CD8-positive, alpha-beta memory T cell (primary cell): ENCODE measurements at places on chromosomes 5 and 9. TPM values are rescaled to one million over a fixed set of nuclear protein-coding genes. Genes with fewer than 3 reads are reported as not detected.

DNA sequence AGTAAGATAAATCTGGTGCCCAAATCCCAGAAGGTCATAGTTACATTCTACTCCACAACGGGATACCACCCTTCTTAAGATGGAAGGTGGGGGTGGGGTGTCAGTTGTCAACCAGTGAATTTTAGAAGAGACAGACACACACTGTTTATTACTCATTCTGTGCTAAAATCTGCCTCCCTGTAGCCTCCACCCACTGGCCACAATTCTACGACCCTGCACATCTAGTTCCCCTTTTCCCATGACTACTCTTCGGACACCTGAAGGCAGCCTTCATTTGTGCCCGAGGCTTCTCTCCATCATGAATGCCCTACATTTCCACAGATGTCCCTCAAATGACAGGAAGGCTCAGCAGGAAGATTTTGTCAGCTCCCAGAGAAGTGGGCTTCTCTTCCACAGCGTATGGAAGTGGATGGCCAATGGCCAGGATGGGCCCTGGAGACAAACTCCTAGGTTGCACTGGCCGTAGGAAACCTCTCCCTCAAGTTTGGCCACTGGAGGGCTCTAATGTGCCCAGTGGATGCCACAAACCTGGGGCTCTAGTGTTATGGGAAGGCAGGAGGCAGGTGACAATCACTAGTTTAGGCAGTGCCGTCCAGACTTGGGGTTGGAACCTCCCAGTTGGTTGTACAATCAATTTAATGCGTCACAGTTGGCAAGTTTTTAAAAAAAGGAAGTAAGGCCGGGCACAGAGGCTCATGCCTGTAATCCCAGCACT, 46.6 kb downstream of the PTPN3 start:
- H3K27ac ChIP-seq, result no peak overlapping the region
- no peaks in the 10 kb centered on the region for H3K27me3 ChIP-seq
- H3K4me1 ChIP-seq, result no peaks in the 10 kb centered on the region
- H3K36me3 ChIP-seq, result no peaks in the 10 kb centered on the region

DNA sequence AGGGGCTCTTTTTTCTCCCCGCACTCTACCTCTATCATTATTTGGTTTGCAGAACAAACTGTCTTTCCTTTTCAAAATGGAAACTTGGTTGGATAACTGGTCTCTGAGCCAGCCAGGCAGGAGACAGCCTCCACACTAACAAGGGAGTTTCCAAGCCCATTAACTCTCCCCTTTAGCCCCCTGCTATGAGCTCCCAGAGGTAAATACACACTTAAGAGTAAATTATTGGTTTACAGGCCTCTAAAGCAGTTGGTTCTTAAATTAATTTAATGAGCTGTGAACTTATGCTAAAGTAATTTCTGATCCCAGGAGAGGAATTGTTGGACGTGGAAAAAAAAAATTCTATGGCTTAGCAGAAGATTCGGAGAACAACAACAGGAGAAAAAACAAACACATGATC, 30.3 kb downstream of the EPB41L4A start:
- no peak overlapping the region for H3K27ac ChIP-seq
- H3K36me3 ChIP-seq, result no peaks in the 10 kb centered on the region
- no peaks in the 10 kb centered on the region for H3K4me1 ChIP-seq
- no peaks in the 10 kb centered on the region for H3K27me3 ChIP-seq
- no peak for DNase-seq

DNA sequence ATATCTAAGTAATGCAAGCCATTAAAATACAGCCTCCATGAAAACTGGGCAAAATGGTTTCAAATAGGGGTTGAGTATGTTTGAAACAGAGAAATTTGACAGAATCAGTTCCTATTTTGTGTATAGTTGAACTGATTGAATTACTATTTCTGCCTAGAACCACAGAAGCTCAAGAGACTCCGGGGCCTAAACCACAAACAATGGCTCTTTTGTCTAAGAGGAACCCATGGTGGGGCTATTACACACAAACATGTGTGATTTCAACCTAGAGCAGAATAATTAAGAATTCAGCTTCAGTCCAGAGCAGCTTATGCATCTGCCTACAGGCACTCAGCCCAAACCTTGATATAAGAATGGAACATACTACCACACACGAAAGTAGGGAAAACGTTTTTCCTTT, 171.2 kb upstream of the MPDZ start:
- H3K27ac ChIP-seq, result no peak overlapping the region
- no peaks in the 10 kb centered on the region for H3K27me3 ChIP-seq
- no peaks in the 10 kb centered on the region for H3K36me3 ChIP-seq
- H3K4me1 ChIP-seq, result no peaks in the 10 kb centered on the region
- H3K4me3 ChIP-seq, result no peak overlapping the region

DNA sequence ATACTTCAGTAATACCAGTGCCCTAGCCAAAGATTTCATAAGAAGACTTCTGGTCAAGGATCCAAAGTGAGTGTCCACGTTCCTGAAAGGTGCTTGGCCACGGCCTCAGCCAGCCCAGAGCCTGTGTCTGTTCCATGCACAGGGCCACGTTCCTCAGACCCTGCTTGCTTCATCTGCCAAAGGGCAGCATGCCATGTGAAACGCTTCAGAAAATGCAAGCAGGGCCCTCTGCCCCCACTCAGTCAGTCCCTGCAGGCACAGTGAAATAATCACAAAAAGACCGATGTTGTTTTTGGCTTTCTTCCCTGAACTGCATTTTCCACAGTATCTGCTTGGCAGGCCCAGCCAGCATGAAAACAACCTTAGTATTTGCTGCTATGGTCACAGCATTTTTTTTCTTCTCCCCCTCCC, 85.5 kb upstream of the CTSL start:
- H3K36me3 ChIP-seq, result no peaks in the 10 kb centered on the region
- H3K27me3 ChIP-seq, result no peaks in the 10 kb centered on the region
- no peak for DNase-seq
- H3K4me1 ChIP-seq, result no peaks in the 10 kb centered on the region
- no peak overlapping the region for H3K4me3 ChIP-seq

GRCh38 chr5:98130261-98131035, 643.0 kb upstream of the RGMB start:
- no peaks in the 10 kb centered on the region for H3K36me3 ChIP-seq
- no peak for DNase-seq
- H3K27me3 ChIP-seq, result no peaks in the 10 kb centered on the region
- no peak overlapping the region for H3K27ac ChIP-seq

- H3K4me3 ChIP-seq, result no peak overlapping the region
- no peaks in the 10 kb centered on the region for H3K4me1 ChIP-seq
- no peaks in the 10 kb centered on the region for H3K27me3 ChIP-seq
- H3K27ac ChIP-seq, result no peak overlapping the region
- no peak for DNase-seq
- H3K36me3 ChIP-seq, result no peaks in the 10 kb centered on the region
Measured at GRCh38 chr5:168314735-168315411, 23.4 kb downstream of the WWC1 start.

The CCDC180 gene
- total RNA-seq, result 3.2 TPM

DNA sequence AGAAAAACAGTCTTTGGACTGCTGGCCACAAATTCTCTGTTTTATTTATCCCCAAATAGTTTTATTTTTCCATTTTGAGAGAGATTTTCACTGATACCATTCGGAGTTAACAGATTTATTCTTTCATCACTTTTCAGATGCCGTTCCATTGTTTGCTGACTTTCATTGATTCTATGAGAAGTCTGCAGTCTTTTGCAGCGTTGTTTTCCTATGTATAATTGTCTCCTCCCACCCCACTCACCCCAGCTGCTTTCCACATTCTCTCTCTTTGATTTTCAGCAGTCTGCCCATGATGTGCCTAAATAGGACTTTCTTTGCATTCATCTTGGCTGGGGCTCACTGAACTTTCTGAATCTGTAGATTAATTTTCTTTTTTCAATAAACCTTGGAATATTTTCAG, 107.6 kb downstream of the C9orf50 start:
- H3K4me1 ChIP-seq, result no peaks in the 10 kb centered on the region
- H3K36me3 ChIP-seq, result no peaks in the 10 kb centered on the region
- no peak overlapping the region for H3K4me3 ChIP-seq
- DNase-seq, result no peak

The EIF4E1B gene
- total RNA-seq, result not detected

The HAPLN1 gene
- total RNA-seq, result not detected

DNA sequence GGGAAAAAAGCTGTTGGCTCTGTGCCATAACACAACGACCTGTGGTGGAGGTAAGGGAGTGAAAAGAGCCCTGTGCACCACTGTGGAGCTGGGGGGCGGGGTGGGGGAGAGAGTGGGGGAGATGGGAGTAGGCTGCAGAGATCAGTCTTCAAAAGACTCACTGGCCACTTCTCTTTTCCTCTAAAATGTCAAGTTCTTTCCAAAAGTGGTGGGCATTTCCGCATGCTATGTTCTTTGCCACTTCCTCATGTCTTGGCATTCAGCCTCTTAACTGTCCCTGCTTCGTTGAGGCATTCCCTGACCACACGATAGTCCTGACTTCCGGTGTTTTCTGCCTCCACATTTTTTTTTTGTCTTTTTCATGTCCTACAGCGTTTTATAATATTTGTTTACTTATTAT, 2.4 kb upstream of the PPP2R2B start:
- no peaks in the 10 kb centered on the region for H3K27me3 ChIP-seq
- no peak for DNase-seq

The LRRC70 gene
- 0.13 TPM for total RNA-seq

The IFNA21 gene
- not detected for total RNA-seq

GRCh38 chr5:131109540-131110255, 55.4 kb downstream of the HINT1 start:
- DNase-seq, result peak; percentile 35
- no peaks in the 10 kb centered on the region for H3K27me3 ChIP-seq
- no peak overlapping the region for H3K27ac ChIP-seq
- no peaks in the 10 kb centered on the region for H3K36me3 ChIP-seq

DNA sequence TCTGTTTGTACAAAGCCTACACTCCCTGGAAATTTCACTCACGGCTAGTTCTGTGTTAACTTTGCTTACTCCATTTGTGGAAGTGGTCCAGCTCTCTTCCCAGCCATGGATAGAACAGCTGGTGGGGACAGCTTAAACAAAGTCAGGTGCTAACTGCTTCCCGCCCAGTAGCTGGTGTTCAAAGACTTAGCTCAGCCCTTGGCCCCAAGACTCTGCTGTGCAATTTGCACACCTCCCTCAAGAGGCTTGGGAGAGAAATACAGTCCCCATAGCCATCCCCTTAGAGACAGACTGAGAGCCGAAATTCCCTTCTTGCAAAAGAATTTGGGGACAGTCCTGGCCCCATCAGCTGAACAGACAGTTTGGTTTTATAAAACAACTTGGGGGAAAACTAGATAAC, 73.8 kb upstream of the RAI14 start:
- H3K36me3 ChIP-seq, result no peaks in the 10 kb centered on the region
- no peak overlapping the region for H3K4me3 ChIP-seq
- no peaks in the 10 kb centered on the region for H3K4me1 ChIP-seq

DNA sequence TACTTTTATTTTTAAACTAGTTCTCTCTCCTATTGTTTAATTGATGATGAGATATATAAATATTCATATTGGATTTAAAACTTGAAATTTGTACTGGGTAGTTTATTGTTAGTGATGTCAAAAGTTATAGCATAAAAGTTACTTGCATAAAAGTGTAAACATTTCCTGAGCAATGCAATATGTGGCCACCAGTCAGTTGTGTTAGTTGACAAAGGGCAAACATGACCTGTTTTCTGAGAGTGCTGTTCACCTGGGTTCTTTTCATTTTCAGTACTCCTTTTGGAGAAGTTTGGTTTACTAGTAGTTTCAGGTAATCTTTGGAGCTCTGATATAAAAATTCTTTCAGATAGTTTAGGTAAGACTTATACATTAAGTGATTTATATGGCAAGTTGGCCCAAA, 69.4 kb downstream of the COMMD10 start:
- H3K27ac ChIP-seq, result no peak overlapping the region
- no peaks in the 10 kb centered on the region for H3K36me3 ChIP-seq
- H3K27me3 ChIP-seq, result no peaks in the 10 kb centered on the region
- H3K4me1 ChIP-seq, result no peaks in the 10 kb centered on the region
- no peak for DNase-seq
- no peak overlapping the region for H3K4me3 ChIP-seq
